ENCODE measurements at places on chromosomes 7 and 10. TPM values are rescaled to one million over a fixed set of nuclear protein-coding genes. Genes with fewer than 3 reads are reported as not detected.

TMEM130 gene
- not detected for total RNA-seq

DNA sequence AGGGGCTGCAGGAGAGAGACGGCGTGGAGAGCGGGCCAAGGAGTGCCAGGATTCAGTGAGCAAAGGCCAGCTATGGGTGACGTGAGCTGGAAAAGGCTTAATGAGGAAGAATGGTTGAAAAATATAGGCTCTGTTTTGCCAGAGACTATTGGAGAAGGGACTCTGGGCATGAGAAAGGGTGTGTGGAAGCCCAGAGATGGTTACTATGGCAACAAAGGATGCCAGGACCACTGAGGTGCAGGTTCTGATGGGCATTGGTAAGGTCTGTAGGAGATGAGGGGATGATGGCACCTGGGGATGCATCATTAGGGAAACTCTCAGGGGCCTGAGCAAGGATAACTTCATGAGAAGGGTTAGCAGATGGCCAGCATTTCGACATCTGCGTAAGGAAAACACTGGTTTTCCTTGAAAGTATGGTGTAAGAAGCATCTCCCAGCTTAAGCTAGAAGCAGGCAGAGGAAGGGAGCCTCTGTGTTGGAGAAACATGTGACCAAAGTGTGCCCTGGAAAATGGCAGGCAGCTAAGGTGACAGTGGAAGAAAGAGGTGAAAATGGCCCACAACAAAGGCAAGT is 21.6 kb upstream of the FAM180A start:
- DNase-seq, result no peak

DNA sequence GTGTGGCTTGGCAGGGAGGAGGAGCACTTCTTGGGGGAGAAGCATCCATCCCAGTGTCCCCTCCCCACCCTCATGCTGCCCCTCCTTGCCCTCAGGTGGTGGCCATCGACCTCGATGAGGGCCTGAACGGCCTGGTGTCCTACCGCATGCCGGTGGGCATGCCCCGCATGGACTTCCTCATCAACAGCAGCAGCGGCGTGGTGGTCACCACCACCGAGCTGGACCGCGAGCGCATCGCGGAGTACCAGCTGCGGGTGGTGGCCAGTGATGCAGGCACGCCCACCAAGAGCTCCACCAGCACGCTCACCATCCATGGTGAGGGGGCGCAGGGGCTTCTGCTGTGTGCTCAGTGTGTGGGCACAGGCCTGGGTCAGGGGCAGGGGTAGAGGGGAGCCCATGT is 14.8 kb downstream of the C10orf105 start:
- no peak for DNase-seq

- DNase-seq, result no peak
Measured at GRCh38 chr10:104450490-104450889, 96.9 kb downstream of the CFAP58 start.

All from SK-MEL-5 (cell line).